ENCODE measurements at places on chromosomes 3 and 15.

GRCh38 chr15:41965441-41966413 is 6.6 kb downstream of the EHD4 start:
- no peak for DNase-seq

DNA sequence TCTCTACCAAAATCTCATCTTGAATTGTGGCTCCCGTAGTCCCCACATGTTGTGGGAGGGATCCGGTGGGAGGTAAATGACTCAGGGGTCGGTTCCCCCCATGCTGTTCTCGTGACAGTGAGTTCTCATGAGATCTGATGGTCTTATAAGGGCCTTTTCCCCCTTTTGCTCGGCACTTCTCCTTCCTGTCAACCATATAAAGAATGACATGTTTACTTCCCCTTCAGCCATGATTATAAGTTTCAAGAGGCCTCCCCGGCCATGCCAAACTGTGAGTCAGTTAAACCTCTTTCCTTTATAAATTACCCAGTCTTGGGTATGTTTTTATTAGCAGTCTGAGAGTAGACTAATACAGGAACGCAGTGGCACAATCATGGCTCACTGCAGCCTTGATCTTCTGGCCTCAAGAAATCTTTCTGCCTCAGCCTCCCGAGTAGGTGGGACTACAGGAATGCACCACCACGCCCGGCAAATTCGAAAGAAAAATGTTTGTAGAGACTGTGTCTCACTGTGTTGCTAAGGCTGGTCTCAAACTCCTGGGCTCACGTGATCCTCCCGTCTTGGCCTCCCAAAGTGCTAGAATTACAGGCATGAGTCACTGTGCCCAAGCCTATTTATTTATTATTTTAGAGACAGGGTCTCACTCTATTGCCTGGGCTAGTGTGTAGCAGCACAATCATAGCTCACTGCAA is 101.0 kb downstream of the ATP10A start:
- DNase-seq = no peak

GRCh38 chr3:31486865-31487533 is 45.7 kb upstream of the STT3B start:
- no peak for DNase-seq

- no peak for DNase-seq
Observed at GRCh38 chr3:196916995-196917394, 25.3 kb downstream of the NCBP2 start.

GRCh38 chr3:136427236-136427635 is 177.1 kb downstream of the PCCB start:
- DNase-seq = no peak

- DNase-seq = no peak
Observed at GRCh38 chr15:81256916-81257315, 60.2 kb downstream of the IL16 start.

- DNase-seq = no peak
Observed at GRCh38 chr3:54755756-54756155, 172.1 kb downstream of the LRTM1 start.

DNA sequence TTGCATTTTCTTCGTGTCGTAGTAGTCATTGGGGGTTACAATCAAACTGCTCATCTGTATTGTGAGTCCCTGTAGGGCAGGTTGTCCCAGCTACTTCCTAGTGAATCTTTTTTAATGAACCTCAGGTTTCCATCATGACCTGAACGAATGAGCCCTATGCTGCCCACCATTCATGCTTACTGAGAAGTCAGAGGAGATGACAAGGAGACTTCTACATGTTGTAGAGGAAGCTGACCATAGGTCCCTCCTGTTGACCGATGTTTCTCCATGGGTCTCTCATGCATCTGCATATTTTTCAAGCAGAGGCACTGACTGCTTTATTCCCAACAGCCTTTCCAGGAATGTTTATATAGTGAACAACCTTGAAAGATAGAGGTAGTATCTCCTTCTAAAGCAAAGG is 5.0 kb upstream of the NME9 start:
- DNase-seq = no peak

GRCh38 chr3:76203578-76203977 is 418.2 kb upstream of the ZNF717 start:
- no peak for DNase-seq

DNA sequence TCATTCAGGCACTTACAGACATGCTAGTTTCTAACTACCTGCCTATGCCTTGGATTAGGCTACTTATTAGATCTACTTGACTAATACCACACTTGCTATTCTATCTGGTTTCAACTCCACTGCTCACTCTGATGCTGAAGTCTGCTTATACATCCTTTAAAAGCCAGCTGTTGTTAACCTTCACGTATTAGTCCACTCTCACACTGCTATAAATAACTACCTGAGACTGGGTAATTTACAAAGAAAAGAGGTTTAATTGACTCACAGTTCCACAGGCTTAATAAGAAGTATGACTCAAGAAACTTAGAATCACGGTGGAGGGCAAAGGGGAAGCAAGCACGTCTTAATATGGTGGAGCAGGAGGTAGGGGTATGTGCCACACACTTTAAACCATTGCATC is 47.7 kb upstream of the ANKRD28 start:
- DNase-seq = no peak

- no peak for DNase-seq
Observed at GRCh38 chr3:127226946-127227842, 34.3 kb downstream of the PRR23E start.

All from right hindlimb (tissue), 1 donor.